IMR-90 (cell line): ENCODE measurements at places on chromosomes 2 and 18. TPM values are rescaled to one million over a fixed set of nuclear protein-coding genes. Genes with fewer than 3 reads are reported as not detected.

- no peak overlapping the region for H3K4me3 ChIP-seq
- no peaks in the 10 kb centered on the region for H3K36me3 ChIP-seq
- H3K27ac ChIP-seq: no peak overlapping the region
- no peaks in the 10 kb centered on the region; the same call in 1 of the 2 replicates for H3K27me3 ChIP-seq
These were observed 24.7 kb upstream of the GPC1 start for GRCh38 chr2:240410808-240411207.

- H3K4me3 ChIP-seq: no peak overlapping the region
- no peak for DNase-seq
- peaks cover 18% of the 10 kb centered on the region for H3K4me1 ChIP-seq
- H3K36me3 ChIP-seq: no peaks in the 10 kb centered on the region
- no peak overlapping the region for H3K27ac ChIP-seq
These were observed 59.0 kb downstream of the SPRED2 start for GRCh38 chr2:65373365-65373918.

DNA sequence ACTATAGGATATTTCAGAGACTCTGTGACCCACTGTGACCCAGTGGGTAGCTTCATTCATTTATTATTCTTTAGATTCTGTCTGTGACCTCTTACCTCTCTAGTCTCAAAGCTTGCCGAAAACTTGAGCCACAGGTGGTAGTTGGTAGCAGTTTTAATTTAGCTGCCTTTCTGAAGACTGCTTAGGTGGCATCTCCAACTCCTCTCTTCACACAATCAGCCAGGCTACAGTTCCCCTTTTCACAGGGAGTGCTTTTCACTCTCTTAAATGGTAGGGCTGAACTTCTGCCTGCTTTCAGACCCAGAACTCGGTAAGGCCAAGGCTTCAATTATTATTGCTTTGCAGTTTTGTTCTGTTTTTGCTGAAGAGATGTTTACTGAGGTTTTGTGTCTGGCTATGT is 349.6 kb downstream of the ARL6IP6 start:
- no peak overlapping the region for H3K4me3 ChIP-seq
- no peaks in the 10 kb centered on the region for H3K4me1 ChIP-seq
- H3K27ac ChIP-seq: no peak overlapping the region
- no peaks in the 10 kb centered on the region for H3K27me3 ChIP-seq
- no peak for DNase-seq

Gene KLHL30
- under 0.01 TPM in 1 of 2 replicates, not detected in the other for total RNA-seq

GRCh38 chr18:23968638-23969604 is 45.6 kb upstream of the TTC39C start:
- H3K4me3 ChIP-seq: no peak overlapping the region
- H3K27ac ChIP-seq: no peak overlapping the region
- H3K4me1 ChIP-seq: no peaks in the 10 kb centered on the region; the same call in 1 of the 2 replicates
- DNase-seq: no peak
- H3K36me3 ChIP-seq: no peaks in the 10 kb centered on the region

Gene CIDEA
- total RNA-seq: not detected in 2 replicates

DNA sequence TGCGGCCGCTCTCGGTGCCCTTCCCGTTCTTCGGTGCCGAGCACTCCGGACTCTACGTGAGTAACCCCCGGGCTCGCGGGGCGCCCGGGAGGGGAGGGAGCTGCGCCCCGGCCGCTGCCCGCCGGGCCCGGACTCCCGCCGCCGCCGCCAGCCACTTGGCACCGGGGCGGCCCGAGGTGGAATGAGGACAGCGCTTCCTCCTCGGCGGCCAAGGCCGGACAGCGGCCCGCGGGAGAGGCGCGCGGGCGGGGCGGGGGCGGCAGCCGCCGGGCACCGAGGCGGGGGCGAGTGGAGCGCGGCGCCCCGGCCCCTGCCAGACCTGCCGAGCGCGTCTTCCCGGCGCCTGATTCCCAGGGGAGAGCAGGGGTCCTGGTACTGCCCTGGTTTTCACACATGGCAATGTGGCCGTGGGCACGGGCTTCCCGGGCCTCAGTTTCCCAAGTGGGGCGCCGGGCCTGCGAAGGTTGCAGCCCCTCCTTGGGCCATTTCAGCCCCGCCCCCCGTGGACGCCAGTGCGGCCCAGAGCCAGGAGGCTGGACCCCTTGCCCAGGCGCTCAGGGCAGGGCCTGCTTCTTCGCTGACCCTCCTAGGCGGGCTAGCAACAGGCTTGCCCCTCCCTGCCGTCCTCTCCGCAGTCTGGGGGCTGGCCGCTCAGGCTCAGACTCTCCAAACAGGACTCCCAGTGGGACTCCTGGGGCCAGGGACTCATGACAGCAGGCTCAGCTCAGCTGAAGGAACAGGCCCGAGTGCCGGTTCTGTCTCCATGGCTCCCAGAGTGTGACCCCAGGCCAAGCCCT is 775 bp downstream of the SNED1 start:
- no peak for DNase-seq
- H3K36me3 ChIP-seq: peaks cover 36% of the 10 kb centered on the region
- H3K4me1 ChIP-seq: peaks cover 23% of the 10 kb centered on the region; the same call in 1 of the 2 replicates
- H3K4me3 ChIP-seq: peak overlapping the region; percentile 55

- no peak overlapping the region for H3K27ac ChIP-seq
- no peaks in the 10 kb centered on the region for H3K27me3 ChIP-seq
- H3K36me3 ChIP-seq: no peaks in the 10 kb centered on the region
- no peak for DNase-seq
- H3K4me1 ChIP-seq: no peaks in the 10 kb centered on the region
These were observed 43.8 kb downstream of the CDH19 start for GRCh38 chr18:66560094-66560493.

Gene KCNG3
- total RNA-seq: under 0.01 TPM in 1 of 2 replicates, not detected in the other

Gene GALR1
- not detected in 2 replicates for total RNA-seq

DNA sequence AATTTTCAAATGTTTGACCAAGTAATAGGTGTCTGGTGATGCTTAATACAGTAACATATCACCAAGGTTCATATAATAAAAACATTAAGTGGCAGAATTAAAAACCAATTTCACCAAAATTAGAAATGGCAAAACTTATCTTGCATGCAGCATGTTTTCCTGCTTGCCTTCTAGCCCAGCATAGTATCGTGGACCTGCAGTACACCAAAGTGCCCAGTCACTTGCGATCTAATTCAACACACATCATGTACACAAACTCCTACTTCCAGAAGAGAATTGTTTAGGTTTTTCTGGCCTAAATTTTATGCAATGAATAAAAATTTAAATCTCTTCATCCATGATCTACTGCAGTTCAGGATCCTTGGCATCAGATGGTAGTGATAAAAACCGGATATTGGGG is 28.9 kb downstream of the LPIN2 start:
- no peaks in the 10 kb centered on the region for H3K36me3 ChIP-seq
- H3K4me3 ChIP-seq: no peak overlapping the region
- peaks cover 39% of the 10 kb centered on the region for H3K4me1 ChIP-seq
- no peak for DNase-seq
- H3K27ac ChIP-seq: no peak overlapping the region

- no peaks in the 10 kb centered on the region; the same call in 1 of the 2 replicates for H3K27me3 ChIP-seq
- peak; percentile 44 for DNase-seq
- H3K36me3 ChIP-seq: no peaks in the 10 kb centered on the region
- no peak overlapping the region for H3K27ac ChIP-seq
- H3K4me1 ChIP-seq: peaks cover 5% of the 10 kb centered on the region
These were observed 56.1 kb downstream of the SF3B1 start for GRCh38 chr2:197378494-197379307.

DNA sequence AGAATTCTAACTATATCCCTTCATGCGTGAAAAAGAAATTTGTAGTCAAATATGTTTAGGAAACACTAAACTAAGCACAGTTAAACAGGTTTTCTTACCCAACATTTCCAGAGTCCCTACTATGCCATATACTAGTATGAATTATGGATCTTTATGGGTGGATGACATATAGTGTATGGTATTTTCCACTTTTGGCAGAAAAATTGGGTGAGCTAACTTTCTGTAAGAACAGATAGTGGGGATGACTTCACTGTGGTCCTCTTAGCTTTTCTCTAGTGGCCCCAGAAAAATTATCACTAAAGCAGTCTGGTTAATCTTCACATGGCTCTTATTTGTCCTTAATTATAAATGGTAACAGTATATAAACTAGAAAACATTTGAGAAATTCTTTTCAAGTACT is 240.0 kb upstream of the GULP1 start:
- H3K36me3 ChIP-seq: no peaks in the 10 kb centered on the region
- DNase-seq: peak; percentile 37
- H3K27me3 ChIP-seq: no peaks in the 10 kb centered on the region

Gene RGPD3
- 0.18 and 0.56 TPM in 2 replicates for total RNA-seq

DNA sequence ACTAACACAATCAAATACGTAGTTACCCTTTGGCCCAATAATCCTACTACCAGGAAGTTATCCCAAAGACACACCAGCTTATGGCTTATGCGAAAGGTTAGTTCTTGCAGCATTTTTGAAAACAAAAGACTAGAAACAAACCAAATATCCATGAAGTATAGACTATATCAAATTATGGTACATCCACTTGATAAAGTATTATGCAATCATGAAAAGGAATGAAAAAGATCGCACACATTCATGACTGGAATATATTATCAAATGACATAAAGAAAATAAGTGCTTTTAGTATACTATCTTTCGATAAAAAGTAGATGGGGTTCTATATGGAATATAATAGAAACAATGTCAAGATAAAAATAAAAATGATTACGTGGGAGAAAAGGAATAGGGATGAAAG is 78.2 kb downstream of the COBLL1 start:
- H3K27me3 ChIP-seq: no peaks in the 10 kb centered on the region
- no peaks in the 10 kb centered on the region for H3K4me1 ChIP-seq
- no peak for DNase-seq
- no peak overlapping the region for H3K4me3 ChIP-seq
- H3K36me3 ChIP-seq: no peaks in the 10 kb centered on the region
- H3K27ac ChIP-seq: no peak overlapping the region

Gene MBD5
- total RNA-seq: 14.2 and 17.5 TPM in 2 replicates

Gene DNAJC27
- total RNA-seq: 2.0 and 2.8 TPM in 2 replicates

DNA sequence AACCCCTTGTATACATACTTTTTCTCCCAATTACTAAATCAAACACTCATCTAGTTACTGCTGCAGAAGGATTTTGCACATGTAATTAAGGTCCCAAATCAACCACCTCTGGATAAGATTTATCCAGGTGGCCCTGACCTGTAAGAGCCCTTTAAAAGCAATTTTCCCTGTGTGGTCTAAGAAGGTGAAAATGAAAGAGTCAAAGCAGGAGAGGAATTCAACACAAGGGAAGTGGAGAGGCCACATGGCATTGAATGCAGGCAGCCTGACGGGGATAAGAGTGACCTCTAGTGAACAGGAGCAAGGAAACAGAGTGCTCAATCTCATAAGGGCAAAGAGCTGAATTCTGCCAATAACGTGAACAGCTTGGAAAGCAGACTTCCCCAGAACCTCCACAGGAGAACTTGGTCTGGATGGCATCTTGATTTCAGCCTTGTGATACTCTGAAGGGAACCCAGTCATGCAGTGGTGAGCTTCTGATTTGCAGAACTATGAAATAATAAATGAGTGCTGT is 27.2 kb downstream of the PPP3R1 start:
- peak; percentile 13 for DNase-seq
- peak overlapping the region; percentile 43; the same call in 1 of the 2 replicates for H3K27ac ChIP-seq
- H3K4me3 ChIP-seq: no peak overlapping the region
- no peaks in the 10 kb centered on the region for H3K27me3 ChIP-seq

- no peak overlapping the region for H3K4me3 ChIP-seq
- peaks cover 21% of the 10 kb centered on the region for H3K27me3 ChIP-seq
- no peaks in the 10 kb centered on the region for H3K36me3 ChIP-seq
- H3K27ac ChIP-seq: no peak overlapping the region
- no peak for DNase-seq
These were observed 154.6 kb downstream of the EVA1A start for GRCh38 chr2:75406131-75406581.

Gene SNORC
- total RNA-seq: under 0.01 and 0.28 TPM in 2 replicates
